ENCODE measurements at places on chromosomes 13 and 19.

DNA sequence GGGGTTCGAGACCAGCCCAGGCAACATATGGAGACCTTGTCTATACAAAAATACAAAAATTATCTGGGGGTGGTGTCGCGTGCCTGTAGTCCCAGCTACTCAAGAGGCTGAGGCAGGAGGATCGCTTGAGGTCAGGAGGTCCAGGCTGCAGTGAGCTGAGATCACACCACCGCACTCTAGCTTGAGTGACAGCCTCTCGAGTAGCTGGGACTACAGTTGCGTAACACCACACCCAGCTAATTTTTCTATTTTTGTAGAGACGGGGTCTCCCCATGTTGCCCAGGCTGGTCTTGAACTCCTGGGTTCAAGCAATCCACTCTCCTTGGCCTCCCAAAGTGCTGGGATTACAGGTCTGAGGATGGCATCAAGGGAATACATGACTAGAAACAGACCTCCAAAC, 30.8 kb upstream of the MUC16 start:
- no peak for DNase-seq

DNA sequence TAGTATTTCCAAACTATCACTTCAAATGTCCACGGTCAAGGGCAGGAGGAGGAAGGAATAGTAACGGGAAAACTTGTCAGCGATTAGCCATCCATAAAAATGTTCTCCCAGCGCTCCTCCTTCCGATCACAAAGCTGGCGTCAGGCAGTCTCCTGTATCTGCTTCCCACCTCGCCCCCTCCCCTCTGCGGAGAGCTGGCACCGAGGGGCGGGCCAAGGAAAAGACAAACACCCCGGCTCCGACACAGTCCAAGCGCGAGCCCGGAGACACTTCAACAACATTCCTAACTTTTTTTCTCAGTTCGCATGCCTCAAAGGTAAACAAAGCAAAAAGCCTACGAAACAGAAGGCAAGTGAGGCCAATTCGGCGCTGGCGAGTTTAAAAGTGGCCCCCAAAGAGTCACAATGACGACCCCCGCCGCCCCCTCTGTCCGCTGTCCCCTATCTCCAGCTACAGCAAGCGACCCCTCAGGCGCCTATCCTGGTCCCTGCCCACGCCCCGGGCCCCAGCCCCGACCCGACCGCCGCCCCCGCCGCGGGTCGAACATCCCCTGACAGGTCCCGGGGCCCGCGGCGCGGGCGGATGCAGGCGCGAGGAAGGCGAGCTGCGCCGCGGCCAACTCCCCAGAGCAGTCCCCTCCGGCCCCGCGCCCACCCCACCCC, 736 bp downstream of the SMAD9 start:
- peak; percentile 6 for DNase-seq

DNA sequence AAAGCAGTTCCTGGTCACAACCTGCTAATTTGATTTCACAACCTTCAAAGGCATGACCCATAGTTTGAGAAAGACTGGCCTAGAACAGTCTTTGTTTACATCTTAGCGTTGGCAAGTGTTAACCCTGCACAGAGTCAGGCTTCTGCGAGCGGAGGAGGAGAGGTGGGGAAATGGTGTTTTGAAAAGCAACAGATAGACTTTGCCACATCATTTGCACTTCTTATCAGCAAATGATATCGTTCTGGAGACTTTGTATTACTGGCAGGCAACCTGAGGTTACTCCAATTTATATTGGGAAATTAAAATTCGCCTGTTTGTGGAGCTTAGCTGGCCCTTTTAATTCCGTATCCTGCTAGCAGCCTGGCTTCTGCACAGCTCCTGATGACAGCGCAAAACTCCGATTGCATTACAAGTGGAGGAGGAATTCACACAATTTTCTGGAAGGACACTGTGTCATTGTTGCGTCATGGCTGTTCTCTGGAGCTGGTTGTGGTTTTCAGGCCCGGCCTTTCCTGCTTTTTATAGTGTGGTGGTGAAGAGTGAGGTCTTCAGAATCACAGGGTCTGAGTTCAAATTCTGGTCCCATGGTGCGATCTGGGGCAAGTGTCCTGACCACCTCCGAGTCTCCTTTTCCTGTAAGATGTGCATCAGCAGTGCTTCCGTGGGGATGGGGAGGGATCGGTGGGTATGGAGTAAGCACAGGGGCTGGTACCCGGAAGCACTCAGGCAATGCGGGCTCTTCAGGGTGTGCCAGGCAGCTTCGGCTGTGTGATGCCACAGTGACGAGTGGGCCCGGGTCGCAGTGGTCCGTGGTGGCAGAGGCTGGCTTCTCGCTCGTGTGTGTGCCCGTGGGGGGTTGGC, 49.1 kb upstream of the EHD2 start:
- no peak for DNase-seq

DNA sequence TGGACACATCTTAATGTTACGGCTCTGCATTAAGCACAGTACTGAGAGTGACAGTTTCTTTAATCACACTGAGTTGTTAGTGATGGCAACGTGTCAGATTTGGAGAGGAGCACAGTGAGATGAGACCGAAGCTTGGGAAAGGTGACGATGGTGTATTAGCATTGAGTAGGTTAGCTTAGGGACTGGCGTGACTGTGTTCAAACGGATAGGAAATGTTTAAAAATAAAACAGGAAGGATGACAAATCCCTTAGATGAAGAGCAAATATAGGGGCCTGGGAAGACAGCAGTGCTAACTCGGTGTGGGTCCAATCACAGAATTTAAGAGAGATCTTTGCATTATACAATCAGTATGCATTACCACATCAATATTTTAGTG, 384.3 kb downstream of the HS6ST3 start:
- DNase-seq: no peak

- no peak for DNase-seq
Observed at GRCh38 chr19:1575323-1576241, 7.5 kb upstream of the MEX3D start.

- no peak for DNase-seq
Observed at GRCh38 chr13:74657765-74658164, 523.6 kb upstream of the KLF12 start.

GRCh38 chr13:94679614-94680013, 32.7 kb downstream of the SOX21 start:
- no peak for DNase-seq

DNA sequence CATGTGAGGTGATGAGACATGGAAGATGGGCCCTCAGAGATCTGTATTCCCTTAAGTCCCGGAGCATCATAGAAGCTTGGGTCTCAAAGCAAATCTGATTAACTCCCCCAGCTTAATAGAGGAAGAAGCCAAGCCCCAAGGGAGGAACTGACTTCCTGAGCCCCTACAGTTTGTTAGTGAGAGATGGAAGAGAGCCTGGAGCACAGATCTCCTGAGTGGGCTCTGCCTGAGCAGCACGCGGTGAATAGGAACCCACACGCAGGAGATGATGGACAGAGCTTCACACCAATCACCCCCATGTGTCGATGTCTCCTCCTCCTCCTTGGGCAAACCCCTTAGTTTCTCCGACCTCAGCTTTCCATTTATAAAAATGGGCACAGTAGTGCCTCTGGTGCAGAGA, 50.1 kb upstream of the ATP12A start:
- no peak for DNase-seq

DNA sequence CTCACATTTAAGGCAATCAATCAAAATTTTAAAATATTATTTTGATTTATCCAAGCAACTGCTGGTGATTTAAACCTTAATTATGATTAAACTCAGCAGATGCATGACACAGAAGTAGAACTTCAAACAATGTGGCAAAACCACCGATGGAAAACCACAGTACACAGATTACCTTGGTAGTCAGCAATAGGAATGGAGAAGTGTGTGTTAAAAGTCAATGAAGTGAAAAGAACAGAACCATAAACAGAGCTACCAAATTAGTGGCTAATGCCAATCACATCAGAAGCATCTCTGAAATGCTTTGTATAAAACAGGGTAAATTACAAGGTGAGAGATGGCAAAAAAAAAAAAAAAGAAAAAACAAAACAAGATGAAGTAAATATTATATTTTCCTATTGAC, 31.2 kb downstream of the KATNAL1 start:
- DNase-seq: no peak

DNA sequence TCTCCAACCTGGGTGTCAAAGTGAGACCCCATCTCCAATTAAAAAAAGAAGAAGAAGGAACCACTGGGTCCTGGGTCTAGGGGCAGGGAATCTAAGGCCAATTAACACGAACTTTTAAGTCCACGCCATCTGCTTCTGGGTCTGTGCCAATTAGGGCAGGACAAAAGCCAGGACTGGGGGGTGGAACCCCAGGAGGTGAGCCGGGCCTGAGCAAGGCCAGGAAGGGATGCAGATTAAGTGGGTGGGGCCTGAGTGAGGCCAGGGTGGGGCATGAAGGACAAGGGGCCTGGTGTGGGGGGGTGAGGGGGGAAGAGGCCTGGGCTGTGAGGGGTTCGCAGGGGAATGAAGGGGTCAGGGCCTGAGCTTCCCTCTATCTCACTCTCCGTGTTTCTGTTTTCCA, 26.3 kb upstream of the ZNF83 start:
- DNase-seq: no peak

DNA sequence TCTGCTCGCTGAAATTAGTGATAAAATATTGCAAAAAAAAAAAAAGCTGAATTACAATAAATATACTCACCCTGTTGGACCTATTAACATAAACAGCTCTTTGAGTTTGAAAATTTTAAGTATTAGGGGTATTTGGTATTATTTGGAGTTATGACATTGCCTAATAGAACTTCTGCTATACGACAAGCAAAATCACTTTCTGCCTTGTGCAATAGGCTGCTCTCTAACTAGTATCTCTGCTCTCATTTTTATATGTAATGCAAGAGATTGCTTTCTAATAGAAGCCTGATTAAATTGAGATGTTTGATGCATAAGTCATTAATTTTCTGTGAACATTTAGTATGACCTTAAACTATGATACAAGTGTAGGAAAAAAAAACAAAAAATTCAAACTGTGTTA, 5.3 kb downstream of the RGS9BP start:
- no peak for DNase-seq

DNA sequence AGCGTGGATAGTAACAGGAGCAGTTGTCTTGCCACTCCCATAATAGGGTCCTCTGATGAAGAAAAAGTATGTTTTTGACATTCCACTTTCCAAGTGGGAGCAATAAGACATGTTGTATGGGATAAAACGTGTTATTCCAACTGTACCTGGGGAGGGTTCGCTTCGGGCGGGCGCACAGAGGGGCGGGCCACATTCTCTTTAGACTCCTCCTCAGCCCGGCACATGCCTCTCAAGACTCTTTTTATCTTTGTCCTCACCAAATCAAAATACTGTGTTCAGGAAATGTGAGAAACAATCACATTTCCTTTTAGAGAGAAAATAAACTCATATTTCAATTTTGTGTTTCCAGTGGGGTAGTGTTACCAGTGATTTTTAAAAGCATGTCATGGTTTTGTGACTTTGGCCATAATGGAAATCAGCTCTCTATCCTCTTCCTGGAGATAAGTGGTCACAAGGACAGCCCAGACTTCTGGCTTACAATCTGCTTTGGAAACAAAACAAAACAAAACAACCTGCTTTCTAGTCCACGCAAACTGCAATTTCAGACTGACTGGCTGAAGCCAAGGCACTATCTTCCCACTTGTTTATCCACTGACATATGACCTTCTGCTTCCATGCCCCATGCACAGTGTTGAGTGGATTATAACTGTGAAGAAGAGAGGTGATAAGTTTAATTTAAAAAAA, 276.1 kb downstream of the NALCN start:
- no peak for DNase-seq

GRCh38 chr13:76293751-76294150, 592.5 kb downstream of the KCTD12 start:
- no peak for DNase-seq

GRCh38 chr19:995051-995827, 5.0 kb upstream of the GRIN3B start:
- DNase-seq: no peak

- no peak for DNase-seq
Observed at GRCh38 chr19:13652810-13653590, 111.3 kb upstream of the MRI1 start.

GRCh38 chr13:29454931-29455481, 140.5 kb downstream of the SLC7A1 start:
- DNase-seq: no peak

DNA sequence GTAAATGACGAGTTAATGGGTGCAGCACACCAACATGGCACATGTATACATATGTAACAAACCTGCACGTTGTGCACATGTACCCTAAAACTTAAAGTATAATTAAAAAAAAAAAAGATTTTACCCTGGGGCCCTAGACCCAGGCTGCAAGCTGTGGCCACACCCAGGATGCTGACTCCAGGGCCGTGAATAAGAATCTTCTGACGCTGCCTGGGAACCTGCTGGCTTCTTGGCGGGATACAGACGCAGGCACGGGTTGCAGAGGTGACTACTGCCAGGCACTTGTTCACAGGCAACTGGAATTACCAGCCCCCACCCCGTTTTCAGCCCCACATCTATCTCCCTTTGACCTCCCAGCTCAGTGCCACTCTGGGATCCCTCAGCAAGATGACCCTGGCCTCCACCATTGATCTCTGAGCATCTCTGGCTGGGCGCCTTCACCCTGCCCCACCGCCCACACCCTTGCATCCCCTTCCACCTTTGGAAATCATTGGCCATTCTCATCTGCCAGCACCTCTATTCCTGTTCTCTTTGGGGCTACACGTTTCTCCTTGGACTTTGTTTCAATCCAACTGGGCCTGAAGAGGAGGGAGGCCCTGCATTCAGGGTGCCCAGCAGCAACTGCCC, 21.1 kb upstream of the CFAP97D2 start:
- no peak for DNase-seq

DNA sequence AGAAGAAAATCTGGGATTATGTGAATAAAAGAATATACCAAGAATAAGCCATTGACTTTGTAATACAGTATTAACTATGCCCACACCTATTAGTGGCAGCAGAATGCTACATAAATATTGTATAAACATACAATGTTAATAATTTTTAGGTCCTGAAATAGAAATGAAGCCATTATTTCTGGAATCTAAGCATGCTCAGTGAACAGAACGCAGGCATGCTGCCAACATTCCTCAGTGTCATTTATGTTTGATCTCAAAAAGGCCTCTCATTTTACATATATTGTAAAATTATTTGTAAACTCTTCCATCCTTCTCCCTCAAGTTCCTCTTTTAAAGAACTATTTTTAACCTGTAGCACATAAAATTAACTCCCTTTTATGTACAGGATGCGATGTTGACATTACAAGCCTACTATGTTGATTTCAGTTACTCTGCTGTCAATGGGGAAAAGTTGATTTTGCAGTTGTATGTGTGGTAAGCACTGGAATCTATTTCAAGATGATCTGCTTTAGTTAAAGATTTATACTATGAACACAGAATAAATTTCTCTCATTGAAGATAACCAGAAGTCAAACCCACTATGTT, 118.8 kb downstream of the VWA8 start:
- no peak for DNase-seq

- no peak for DNase-seq
Observed at GRCh38 chr19:50362030-50362412, 3.4 kb downstream of the NAPSA start.
